Activated CD4-positive, alpha-beta memory T cell treated with anti-CD3 and anti-CD28 coated beads for 36 hours (primary cell): ENCODE measurements at places on chromosomes 1 and 21.

DNA sequence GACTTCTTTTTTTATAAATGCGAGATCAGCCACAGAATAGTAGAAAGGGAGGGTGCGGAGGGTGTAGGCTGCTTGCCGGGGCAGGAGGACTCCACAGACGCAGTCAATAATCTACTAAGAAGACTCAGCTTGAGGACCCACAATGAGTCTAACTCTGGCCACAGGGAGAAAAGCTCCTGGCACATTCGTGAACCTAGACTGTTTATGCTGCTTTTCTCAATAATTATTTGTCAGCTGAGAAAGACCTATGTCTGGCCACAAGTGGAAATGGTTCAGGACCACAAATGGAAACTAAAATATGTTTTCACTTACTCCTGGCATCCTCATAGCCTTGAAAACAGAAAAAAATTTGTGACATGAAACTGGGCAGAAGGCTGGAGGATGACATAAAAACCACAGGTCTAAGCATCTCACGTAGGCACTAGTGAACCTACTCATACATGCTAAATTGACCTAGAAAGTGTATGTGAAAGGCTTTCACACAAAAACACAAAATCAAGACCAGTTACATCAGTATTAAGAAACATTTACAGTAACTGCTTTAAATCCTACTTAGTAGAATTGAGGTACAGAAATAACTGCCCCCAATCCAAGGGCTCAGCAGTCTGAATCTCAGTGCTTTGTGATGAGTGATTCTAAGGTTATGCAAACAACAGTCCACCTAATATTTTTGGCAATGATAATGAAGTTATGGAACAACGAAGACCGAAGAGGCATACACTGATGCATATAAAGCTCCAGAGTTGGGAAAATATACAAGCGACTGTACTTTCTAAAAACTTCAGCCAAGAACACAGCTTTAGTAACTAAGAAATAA lies 159.5 kb downstream of the SLC45A1 start:
- DNase-seq, result peak; percentile 52

GRCh38 chr1:103416681-103417286 lies 108.7 kb upstream of the RNPC3 start:
- no peak for DNase-seq

DNA sequence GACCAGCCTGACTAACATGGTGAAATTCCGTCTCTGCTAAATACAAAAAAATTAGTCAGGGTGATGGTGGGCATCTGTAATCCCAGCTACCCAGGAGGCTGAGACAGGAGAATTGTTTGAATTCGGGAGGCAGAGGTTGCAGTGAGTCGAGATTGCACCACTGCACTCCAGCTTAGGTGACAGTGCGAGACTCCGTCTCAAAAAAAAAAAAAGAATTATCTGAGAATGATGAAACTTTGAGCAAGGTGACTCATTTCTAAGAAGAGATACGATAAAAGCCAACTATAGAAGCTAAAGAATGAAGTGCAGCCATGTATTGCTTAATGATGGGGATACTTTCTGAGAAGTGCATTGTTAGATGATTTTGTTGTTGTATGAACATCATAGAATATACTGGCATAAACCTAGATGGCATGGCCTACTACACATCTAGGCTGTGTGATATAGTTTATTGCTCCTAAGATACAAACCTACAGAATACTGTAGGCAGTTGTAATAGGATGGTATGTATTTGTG lies 64.7 kb downstream of the SNRPE start:
- DNase-seq, result no peak

- peak; percentile 9 for DNase-seq
Observed at GRCh38 chr1:103525114-103525606, 339 bp upstream of the RNPC3 start.

GRCh38 chr1:205396967-205397616 lies 24.8 kb downstream of the LEMD1 start:
- DNase-seq, result peak; percentile 27
